Foreskin keratinocyte (primary cell): ENCODE measurements at places on chromosomes 3 and 15. TPM values are rescaled to one million over a fixed set of nuclear protein-coding genes. Genes with fewer than 3 reads are reported as not detected.
A peak's percentile ranks its signal among the peaks of the same experiment; 100 is the strongest.

Gene DUOXA2
- not detected in 2 replicates for total RNA-seq

Gene GOLGA6D
- total RNA-seq: not detected in 2 replicates

Gene CYP1A2
- total RNA-seq: 0.04 TPM in 1 of 2 replicates, not detected in the other

Gene MYO5C
- total RNA-seq: 0.28 and 0.37 TPM in 2 replicates

Gene P2RY12
- total RNA-seq: not detected in 2 replicates

Gene NTRK3
- total RNA-seq: not detected in 2 replicates

Gene TMCO5A
- not detected in 2 replicates for total RNA-seq

Gene ARL8B
- total RNA-seq: 54.6 and 64.3 TPM in 2 replicates

Gene FSIP1
- total RNA-seq: 0.58 and 0.63 TPM in 2 replicates

Gene MAP6D1
- total RNA-seq: 1.3 and 1.5 TPM in 2 replicates

Gene PPP1R2
- total RNA-seq: 30.5 TPM in 2 replicates

Gene CPLX3
- not detected in 2 replicates for total RNA-seq

DNA sequence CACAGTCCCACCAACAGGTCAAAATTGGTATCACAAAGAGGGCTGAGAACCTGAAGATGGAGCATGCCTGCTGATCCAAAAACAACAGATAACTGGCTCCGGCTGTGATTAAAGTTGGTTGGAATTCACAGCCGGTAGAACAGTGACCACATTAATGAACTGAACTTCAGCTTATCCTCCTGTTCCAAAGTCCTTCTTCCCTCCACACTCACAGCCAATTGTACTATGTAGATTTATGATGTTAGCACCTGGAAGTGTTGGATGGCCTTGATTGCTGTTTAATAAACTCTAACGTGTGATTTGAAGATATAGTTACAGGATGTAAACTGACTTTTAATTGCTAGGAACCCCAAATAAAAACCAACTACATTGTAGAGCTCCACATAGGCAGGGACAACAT is 367.3 kb upstream of the FRG2C start:
- DNase-seq: no peak

DNA sequence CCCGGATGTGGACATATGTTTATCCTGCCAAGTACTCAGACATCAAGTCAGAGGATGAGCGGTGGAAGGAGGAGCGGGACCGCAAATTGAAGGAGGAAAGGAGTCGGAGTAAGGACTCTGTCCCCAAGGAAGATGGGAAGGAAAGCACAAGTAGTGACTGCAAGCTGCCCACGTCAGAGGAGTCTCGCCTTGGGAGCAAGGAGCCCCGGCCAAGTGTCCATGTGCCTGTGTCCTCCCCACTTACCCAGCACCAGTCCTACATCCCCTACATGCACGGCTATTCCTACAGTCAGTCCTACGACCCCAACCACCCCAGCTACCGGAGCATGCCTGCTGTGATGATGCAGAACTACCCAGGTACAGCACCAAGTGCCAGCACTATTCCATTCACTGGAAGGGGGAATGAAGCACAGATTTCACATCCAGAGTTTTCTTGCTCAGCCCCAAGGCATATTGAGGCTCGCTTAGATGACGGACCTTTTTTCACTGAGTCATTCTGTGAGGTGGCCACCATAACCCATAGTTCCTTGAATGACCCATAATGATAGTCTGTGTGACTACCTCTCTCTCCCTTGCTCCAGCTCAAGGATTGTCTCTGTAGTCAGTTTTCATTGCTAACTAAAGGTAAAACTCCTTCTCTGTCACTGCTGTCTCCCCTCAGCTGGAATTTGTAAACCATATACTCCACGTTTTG is 97.1 kb downstream of the RBPMS2 start:
- DNase-seq: no peak

- no peak for DNase-seq
Measured at GRCh38 chr3:15453501-15453900, 26.1 kb downstream of the EAF1 start.

DNA sequence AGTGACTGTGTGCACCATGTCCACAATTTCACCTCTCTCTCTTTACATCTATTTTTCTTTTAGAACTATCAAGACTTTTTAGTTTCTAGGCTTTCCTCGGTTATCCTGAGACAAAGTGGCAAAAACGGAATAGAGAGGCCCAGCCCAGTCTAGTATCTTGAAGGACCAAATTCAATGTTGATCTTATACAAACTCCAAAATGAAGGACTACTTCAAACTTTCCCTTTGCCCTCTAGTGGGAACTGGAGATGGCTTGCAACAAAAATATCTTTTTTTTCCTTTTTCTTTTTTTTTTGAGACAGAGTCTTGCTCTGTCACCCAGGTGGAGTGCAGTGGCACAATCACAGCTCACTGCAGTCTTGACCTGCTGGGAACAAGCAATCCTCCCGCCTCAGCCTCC is 338.5 kb upstream of the UMPS start:
- no peak for DNase-seq

- DNase-seq: peak; percentile 16
Measured at GRCh38 chr3:84724877-84725276, 233.9 kb upstream of the CADM2 start.

DNA sequence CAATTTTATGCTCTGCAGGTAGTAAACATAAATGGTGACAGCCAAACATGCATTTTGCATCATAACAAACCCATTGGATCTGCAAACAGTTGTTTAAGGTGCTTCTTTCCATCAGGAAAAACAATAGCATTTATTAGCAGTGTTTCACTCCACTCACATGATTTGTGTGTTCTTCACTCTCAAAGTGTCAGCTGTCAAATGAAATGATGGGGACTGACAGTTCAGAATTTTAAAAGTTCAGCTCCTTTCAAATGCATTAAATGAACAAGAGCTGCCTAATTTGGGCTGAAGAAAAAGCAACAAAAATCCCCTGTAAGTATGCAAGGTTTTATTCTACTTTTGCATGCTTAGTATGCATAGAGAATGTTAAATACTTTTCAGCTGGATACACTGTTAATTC is 145.2 kb upstream of the CDIN1 start:
- no peak for DNase-seq

DNA sequence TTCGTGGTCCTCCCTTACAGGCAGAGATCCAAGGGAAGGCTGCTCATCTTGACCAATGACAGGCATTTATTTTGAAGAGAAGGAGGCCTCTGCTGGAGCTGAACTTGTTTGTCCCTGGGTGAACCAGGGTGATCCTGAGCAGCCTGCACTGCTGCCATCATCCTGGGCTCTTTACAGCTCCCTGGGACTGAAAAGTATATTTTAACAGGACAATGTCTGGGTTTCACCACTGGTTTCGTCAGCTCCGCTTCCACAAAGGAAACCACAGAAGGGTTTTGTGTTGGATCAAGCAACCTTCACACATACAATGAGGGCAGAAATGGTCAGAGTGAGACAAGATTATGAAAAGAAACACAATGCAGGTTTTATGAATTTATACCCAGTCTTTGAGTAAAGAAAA is 400.7 kb upstream of the TPM1 start:
- no peak for DNase-seq

- DNase-seq: no peak
Measured at GRCh38 chr15:41116962-41117252, 827 bp upstream of the INO80 start.

GRCh38 chr3:133119176-133119575 is 81.0 kb downstream of the TMEM108 start:
- no peak for DNase-seq

DNA sequence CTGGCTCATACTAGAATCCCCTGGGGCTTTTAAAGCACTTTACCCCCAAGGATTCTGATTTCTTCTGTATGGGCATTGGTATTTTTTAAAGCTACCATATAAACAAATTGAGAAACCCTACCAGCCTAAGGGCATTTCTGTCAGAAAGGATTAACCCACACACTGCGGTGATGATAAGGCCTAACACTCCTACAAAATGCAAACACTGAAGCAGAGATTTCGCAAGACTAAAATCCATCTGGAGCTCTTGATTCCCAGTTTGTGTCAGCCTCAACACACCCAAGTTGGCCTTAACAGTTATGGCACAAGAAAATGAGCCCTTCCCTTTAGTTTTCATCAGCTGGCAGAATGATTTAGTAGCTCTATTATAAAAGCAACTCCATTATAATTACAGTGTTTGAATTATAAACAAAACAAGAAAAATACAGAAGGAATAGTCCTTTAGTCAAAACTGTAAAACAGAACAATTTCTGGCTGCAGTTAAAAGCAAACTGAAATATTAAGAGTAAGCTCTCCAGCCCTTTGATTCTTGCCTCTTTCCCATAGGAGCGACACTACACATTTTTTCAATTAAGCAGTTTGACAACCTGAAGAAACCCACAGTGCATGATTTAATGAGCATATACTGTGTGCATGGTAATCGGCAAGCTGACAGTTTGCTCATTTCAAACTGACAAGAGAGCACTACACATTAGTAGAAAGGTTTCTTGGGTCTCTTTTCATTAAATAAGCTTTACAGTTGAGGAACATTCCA is 441.2 kb downstream of the FHIT start:
- peak; percentile 52 for DNase-seq

DNA sequence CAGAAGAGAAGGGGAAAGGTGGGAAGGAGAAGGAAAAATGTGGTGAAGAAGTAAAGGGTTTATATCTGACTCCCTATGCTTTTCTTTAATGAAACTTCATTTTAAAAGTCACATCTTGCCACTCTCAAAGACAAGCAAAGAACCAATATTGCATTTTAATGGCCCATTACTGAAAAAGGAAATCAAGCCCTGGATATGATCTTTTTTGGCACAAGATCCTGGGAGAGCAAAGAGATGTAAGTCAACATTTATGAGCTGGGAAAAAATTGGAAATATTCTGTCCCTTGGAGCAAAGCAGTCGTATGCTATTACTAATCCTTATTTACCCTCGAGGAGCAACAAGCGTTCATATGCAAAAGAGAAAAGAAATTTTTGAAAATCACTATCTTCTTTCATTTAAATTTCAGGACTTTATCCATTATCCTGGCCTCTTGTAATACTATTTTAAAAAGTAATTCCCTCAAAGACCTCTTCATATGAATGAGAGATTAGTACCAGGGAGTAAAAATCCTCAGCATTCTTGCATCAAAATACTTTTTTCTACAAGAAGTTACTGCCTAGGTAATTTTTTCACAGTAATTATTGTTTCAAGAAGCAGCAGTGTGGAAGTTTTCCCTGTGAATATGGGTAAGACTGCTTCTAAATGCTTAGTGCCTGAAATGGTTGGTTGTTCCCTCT is 435.3 kb upstream of the PDZRN3 start:
- DNase-seq: no peak

- no peak for DNase-seq
Measured at GRCh38 chr3:160545504-160545871, 19.9 kb downstream of the KPNA4 start.

GRCh38 chr15:55588815-55589115 is 620 bp upstream of the PYGO1 start:
- peak; percentile 14 for DNase-seq

- DNase-seq: no peak
Measured at GRCh38 chr3:33041909-33042308, 55.0 kb downstream of the GLB1 start.

- DNase-seq: peak; percentile 42
Measured at GRCh38 chr3:132543011-132543739, 53.9 kb upstream of the ACKR4 start.

DNA sequence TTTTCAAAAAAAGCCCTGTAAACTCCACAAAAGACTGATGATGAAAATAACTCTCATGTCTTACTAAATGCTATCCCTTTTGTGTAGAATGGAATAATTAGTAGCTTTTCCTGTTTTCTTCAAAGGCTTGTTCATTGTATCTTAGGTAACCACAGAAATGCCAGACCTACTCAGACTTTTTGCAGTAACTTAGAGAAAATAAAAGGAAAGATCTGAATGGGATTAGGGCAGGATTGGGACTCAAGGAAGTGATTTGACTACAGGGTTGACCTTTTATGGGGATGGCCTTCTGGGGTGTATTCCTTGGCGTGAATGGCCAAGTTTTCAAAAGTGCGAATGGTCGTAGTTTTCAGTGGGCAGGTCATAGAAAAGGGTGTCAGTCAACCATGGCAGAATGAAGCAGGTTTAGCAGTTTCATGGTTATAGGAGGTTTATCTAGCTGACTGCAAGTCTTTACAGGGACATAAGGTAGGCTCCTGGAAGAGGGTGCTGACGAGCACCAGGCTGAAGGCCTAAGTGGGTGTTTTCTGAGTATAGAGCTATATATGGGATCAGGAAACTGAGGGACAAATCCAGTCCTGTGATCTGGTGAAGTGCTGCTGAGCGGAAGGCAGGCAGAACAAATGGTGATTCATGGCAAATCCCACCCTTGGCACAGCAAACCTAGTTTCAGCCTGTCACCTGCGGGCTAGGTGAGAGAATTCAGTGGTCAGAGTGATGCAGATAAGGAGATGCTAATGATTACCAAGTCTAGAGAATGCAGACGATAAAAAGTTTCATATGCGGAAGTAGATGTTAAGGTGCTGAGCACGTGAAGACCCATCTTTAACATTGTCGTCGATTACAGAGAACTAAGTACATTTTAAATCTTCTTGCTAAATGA is 46.4 kb downstream of the IL1RAP start:
- no peak for DNase-seq

GRCh38 chr15:98387866-98388265 is 260.5 kb upstream of the IGF1R start:
- DNase-seq: no peak

DNA sequence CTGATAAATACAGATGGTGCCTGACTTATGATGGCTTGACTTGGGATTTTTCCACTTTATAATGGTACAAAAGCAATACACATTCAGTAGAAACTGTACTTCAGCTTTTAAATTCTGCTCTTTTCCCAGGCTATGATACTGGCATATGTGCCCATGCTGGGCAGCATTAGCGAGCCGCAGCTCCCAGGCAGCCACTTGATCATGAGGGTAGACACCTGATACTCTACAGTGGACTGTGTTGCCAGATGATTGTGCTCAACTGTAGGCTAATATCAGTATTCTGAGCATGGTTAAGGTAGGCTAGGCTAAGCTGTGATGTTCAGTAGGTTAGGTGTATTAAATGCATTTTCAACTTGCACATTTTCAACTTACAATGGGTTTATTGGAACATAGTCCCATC is 17.7 kb upstream of the FEM1B start:
- no peak for DNase-seq

DNA sequence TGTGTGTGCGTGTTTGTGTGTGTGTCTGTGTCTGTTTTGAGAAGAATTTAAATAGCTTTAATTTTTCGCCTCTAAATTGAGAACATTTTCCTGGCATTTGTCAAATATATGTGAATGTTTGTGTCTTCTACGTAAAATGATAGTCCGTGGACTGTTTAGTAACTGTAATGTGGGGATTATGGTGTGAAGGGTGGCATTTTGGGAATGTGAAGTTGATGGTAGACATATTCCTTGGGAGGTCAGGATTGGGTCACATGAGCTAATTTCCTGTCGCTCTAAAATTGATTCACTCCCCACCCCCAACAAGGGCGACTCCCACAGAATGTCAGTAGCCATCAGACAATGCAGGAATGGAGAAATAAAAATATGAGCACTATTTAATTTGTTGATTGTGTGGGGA is 107.3 kb downstream of the ITPR1 start:
- DNase-seq: no peak

GRCh38 chr15:80459380-80459779 is 55.2 kb downstream of the ARNT2 start:
- DNase-seq: no peak

- DNase-seq: no peak
Measured at GRCh38 chr3:72177075-72178050, 392.4 kb upstream of the PROK2 start.
